NCI-H187 treated with DMSO at 0.1 percent for 48 hours (cell line): ENCODE measurements at places on chromosomes 5 and 9.

DNA sequence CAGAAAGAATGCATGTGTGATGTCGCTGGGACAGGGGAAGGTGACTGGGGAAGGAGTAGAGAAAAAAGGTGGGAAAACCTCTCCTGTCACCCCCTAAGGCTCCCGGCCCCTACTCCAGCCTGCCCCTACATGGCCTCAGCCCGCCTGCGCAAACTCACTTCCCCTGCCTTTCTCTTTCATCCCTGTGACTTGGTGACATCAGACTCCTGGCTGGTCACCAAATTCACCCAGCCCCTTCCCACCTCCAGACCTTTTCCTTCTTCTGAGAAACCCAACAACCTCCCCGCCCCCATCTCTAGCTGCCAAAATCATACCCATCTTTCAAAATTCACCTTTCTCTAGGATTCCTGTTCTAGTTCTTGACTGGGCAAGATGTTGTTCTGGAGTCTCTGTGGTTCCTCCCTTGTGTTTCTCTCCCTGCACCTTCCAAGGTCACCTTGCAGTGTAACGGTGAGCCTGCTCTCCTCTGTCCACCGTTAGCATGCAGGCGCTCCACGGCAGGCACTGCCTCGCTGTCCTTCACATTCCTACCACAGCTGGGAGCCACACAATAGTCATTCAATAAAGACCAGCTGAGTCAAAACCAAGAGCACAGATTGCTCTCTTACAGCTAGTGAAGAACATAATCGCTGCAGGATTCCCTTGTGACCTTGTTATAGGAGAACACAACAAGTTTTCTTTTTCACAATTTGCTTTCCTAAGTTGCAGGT, 134.5 kb downstream of the FANCC start:
- no peak for DNase-seq

GRCh38 chr5:116091416-116091815, 6.6 kb downstream of the COMMD10 start:
- DNase-seq = no peak

- DNase-seq = no peak
Measured at GRCh38 chr9:124284237-124284831, 26.6 kb downstream of the NEK6 start.

GRCh38 chr5:56710826-56711590, 104.3 kb upstream of the MAP3K1 start:
- no peak for DNase-seq

- no peak for DNase-seq
Measured at GRCh38 chr5:123885081-123885480, 373.1 kb downstream of the CSNK1G3 start.

DNA sequence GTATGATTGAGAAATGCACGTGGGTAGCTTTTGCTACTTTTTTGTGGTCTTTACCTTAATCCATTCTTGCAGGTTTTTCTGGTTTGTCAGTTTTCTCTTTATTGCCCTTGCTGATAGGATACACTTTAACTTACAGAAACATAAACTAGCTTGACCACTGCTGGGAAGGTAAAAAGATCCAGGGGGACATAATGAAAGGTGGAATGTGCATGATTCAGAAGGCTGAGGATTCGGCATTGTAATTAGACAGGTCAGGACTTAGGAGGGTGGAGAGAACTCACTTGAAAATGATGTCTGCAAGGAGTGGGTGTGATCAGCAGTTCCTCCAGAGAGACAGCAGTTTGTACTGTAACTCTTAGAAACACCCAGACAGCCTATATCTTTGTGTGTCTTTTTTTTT, 19.8 kb upstream of the TXNDC8 start:
- no peak for DNase-seq

- DNase-seq = no peak
Measured at GRCh38 chr9:20240498-20240897, 381.8 kb downstream of the MLLT3 start.

- no peak for DNase-seq
Measured at GRCh38 chr5:107615299-107615817, 55.4 kb downstream of the EFNA5 start.

DNA sequence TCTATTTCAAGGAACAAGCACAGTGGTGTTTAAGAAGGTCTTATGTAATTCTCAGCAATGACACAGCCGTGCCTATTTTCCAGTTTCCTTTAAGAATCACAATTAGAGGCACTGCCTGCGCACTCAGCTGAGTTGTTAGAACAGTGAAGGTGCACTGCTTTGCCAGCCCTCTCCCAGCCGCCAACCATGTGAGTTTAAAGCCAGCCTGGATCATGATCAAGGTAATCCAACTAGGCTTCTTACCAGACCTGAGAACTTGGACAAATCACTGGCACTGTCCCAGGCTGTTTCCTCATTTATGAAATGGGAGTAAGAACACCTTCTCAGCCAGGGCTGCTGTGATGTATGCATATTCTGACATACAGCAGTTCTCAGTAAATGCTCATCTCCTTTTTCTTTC, 99.6 kb downstream of the ASTN2 start:
- DNase-seq = no peak

- DNase-seq = no peak
Measured at GRCh38 chr9:75602060-75602459, 288.4 kb upstream of the PCSK5 start.

GRCh38 chr5:35325836-35326235, 95.5 kb upstream of the PRLR start:
- DNase-seq = no peak

DNA sequence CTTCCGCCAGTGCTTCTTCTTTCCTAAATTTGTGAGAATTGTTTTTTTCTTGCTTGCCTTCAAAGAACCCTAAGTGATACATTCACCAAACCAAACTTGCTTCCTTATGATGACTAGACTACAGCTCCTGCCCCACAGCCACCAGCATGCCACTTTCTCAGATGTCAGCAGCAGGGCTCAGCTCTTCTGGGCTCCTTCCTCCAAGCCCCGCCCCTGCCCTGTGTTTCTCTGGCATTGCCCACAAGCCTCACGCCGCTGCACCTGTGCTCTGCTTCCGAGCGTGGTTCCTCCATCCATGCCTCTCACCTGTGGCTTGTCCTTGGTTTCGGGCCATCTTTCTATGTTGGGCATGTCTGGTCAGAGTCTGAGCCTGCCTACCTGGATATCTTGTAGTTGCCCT, 10.6 kb downstream of the UNC5A start:
- DNase-seq = peak; percentile 19

DNA sequence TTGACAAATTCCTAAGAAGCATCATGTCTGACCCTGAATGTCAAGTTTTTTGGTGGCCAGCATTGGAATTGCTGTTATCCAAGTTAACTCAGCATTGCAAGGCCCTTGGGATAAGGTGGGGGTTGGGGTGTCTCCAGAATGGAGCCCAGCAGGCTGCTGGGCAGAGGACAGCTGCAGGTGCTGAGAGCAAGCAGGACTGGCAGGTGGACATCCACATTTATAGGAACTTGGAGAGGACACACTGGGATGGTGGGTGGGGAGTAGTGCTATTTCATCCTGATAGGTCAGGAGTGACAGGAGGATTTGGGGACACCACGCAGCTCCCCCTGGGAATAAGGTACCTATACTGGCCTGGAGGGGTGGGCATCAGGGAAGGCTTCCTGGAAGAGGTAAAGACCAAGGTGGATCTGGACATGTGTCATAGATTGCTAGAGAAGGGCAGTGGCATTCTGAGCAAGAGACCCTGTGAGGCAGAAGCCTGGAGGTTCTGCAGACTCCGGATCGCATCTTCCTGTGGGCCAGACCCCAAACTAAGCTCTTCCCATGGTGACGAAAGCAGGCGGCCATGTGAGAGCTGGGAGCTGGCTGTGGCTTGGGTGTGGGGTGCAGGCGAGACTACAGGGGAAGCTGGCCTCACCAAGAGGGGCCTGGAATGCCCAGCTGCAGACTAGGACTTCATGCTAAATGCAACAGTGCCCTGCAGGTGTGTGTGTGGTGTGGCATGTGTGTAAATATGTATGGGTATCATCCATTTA, 148.1 kb downstream of the RGS3 start:
- no peak for DNase-seq

GRCh38 chr9:121889990-121890563, 203.0 kb downstream of the TTLL11 start:
- no peak for DNase-seq

GRCh38 chr5:24642022-24642421, 2.8 kb downstream of the CDH10 start:
- no peak for DNase-seq

GRCh38 chr9:83068414-83068813, 5.5 kb upstream of the RASEF start:
- no peak for DNase-seq

GRCh38 chr5:120098902-120099535, 365.1 kb upstream of the PRR16 start:
- no peak for DNase-seq

DNA sequence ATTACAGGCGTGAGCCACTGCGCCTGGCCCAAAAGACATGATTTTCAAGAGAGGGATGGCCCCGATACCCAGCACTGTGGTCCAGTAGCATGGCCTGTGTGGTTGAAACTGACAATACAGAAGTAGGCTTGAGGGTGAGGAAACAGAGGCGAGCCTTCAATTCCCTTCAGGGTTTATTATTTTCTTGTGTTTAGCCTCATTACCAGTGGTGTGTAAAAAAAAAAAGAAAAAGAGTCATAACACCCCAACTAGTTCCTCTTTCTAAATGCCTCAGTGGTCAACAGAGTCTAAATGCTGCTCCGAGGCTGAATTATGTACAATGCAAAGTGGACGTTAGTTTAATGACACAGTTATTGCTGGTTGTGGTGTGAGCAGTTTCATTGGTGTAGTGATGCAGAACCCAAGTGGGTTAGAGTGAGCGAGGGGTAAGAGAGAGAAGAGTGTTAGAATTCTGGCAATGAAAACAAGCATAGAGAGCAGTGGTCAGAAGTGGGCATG, 58.8 kb downstream of the SNX30 start:
- no peak for DNase-seq

- no peak for DNase-seq
Measured at GRCh38 chr9:104227108-104227507, 133.0 kb downstream of the SMC2 start.

- DNase-seq = no peak
Measured at GRCh38 chr9:98488571-98489312, 220.0 kb downstream of the GABBR2 start.

DNA sequence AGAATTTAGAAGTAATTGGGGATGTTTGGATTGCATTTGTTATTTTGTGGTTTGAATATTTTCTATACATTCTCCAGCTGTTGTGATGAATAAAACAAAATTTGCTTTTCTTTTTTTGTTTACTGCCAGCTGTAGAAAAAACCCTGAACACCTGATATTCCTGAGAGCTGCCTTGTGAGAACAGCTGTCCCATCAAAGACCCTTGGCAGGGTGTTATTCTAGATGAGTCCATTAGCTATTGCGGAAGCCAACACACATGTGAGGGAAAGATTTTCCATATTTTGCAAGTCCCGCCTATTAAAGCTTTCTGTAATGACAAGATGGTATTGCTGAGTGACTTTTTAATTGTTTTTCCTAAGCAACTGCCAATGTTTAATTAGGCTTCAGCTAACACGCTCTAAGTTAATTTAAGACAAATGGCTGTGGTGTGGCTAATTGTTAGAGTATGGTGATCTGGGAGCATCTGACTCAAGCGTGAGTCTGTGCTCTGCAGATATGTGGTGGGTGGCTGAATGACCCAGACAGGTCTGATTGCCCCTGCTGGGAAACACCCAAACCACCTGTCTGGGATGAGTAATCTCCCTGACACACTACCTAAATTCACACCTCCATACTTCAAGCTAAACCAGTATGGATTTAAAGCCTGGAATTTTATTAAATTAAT, 86.5 kb upstream of the PRLR start:
- no peak for DNase-seq

- DNase-seq = no peak
Measured at GRCh38 chr9:68895741-68896478, 118.0 kb downstream of the PRKACG start.

DNA sequence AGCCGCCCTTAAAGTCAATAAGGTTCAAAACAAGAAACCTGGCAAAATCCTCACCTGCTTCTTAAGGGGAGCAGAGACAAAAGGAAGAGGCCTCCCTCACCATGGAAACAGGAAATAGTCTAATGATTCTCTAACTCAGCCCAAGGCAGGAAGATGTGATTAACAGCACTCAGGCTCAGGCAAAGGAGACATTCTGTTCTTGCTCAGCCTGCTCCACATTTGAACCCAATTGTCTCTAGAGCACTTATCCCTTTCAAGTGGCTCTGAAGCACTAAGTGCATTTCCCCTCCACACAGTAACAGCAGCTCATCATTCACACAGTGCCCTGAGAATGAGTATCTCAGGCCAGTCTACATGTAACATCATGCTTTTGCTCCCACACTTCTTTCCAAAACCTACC, 72.3 kb downstream of the NIPSNAP3B start:
- DNase-seq = peak; percentile 84

- DNase-seq = no peak
Measured at GRCh38 chr9:92308893-92309292, 15.4 kb upstream of the IARS1 start.

DNA sequence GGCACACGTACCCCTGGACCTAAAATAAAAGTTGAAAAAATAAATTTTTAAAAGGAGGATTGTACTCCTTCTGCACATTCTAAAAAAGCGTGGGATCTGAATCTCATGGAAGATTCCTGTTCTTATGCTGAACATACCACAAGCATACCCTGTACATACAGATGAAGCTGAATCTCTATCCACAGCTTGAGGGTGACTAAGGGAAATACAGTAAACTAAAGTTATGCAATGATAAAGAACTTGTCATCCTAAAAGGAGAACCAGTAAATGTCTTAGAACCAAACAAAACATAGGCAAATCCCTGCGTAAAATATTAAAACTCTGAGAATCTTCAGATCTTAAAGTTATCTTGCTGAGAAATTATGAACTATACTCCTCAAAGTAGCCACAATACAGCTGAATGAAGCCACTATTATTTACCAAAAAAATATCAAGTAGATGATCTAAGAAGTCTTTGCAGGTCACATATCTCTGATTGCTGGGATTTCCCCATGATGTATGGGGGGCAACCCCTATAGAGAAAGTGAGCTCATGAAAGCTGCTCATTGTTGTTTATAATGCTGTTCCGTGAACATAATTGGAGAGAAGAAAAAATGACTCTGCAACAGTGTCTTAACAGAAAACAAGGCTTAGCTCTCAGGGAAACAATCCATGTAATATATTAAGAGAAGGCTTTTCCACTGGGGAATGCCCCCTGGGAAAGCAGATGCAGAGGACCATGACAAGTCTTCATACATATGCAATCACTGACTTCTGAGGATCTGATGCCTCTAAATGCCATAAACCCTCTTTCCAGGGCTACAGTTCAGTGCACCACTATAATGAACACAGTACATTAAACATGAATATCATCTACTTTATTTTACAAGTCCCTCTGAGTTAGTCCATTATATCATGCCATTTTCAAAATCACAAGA, 210.1 kb downstream of the EPB41L4A start:
- DNase-seq = peak; percentile 75

GRCh38 chr5:118791926-118792734, 196.2 kb downstream of the DTWD2 start:
- peak; percentile 3 for DNase-seq

DNA sequence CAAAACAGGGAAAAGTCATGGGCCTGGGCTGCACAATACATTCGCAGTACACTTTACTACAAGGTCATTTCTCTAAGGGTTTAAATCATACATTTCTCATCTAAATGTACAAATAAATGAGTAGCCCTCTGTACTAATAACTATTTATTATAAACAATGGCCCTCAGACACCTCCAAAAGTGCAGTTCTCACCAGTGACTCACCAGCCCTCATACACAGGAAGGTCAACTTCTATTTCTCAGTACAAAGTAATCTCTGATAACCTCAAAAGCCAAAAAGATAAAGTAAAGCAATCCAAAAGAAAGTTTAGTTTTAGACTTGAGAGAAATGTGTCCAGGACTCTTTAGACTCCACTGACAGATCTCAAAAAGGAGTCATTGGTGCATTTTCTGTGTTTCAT, 1258.1 kb upstream of the CDH6 start:
- DNase-seq = no peak

GRCh38 chr5:130529111-130529510, 624.8 kb downstream of the CHSY3 start:
- no peak for DNase-seq
